Activated CD4-positive, alpha-beta memory T cell treated with anti-CD3 and anti-CD28 coated beads for 36 hours (primary cell): ENCODE measurements at places on chromosomes 1 and 21. TPM values are rescaled to one million over a fixed set of nuclear protein-coding genes. Genes with fewer than 3 reads are reported as not detected.

Gene PLA2G2C
- 0.43 TPM for total RNA-seq

Gene DYNLT5
- not detected for total RNA-seq

DNA sequence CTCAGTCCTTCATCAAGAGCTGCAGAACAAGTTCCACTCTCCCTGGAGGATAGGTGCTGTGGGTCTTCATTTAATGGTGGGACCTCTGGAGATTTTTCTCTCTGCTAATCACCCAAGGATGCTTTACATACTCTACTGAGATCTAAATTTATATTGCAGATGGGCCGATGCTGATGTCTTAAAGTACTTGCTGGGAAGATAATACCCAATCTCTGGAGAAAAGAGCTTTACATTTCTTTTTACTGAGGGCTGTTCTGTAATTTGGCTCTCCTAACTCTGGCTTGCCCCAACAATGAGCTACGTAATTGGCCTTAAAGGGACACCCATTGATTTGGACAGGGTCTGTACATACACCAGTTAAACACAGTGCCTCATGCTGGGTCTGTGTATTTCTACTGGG, 86.9 kb downstream of the ST6GALNAC3 start:
- no peak for DNase-seq

Gene ADAM30
- not detected for total RNA-seq

DNA sequence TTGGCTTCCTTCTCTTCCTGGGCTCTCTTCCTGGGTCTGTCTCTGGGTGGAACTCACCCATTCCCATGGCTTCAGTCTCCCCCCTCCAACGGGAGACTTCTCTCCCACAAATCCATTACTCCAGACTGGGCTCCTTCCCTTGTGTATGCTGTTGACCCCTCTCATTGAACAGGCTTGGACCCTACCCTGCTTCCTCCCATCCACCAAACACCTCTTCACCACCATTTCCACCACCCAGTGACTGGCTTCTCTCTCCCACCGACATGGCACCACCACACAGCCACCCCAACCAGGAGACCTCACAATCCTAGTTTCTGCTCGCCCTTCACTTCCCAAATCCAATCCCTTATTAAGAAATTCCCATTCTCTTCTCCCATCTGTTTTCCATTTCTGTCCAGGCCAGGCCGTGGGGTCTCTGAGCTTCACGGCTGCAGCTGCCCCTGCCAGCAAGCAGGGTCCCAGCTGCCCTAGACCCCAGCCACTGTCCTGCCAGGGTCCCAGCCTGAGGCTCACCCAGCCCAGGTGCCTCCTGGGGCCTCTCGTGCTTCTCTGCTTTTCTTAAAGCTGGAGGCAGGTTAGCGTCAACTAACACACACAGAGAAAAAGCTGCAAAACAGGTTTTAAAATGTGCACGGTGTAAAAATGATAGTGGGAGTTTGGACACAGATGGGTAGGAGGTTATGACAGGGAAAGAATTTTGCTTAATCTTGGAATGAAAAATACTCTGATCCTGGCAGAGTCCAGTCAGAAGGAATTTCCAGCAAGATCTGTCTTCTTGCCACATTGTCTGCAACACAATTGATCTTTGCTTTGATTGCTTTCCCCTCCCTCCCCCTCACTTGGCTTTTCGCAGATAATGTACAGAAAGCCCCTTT, 383.8 kb upstream of the VAMP3 start:
- no peak for DNase-seq

Gene PTPN22
- total RNA-seq: 45.2 TPM

Gene XCL2
- total RNA-seq: 0.75 TPM

DNA sequence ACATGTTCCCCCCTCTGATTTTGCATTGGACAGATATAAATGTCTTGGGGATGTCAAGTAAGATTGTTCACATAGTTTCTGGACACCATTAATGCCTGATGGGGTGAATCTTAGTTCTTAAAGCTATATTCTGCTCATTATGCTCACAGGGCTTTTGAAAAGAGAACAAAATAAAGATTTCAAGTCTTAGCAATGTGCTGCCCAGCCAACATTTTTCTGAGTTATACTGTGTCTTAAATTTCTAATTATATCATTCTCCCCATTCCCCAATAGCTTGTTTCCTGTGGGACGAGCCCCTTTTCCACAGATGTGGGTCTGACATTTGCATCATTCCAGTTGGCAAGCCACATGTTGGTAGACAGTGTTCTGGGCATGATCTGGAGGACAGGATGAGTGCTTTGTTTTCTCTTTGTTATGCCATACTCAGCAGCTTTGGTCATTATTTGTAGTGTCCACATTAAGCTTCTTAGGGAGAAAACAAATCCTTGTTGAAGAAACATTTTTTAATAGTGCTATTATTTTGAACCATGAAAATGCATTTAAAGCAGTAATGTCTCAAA, 32.8 kb downstream of the MTARC1 start:
- no peak for DNase-seq

GRCh38 chr1:19305880-19306279, 6.1 kb downstream of the AKR7A2 start:
- no peak for DNase-seq

DNA sequence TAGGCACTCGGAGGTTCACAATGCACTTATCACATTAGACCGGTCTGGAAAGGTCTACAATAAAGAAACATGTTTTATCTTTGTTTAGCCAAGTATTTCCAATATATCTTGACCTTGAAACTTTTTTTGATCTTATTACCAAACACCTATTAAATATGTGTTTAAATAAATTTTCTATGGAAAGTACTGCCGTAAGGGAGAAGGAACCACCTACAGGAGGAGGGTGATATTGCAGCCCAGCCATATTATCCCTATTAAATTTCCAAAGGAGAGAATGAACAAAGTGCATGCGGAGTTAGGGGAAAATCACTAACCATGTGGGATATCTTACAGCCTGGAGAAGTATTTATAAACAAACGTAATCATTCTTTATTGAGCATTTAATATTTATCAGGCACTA, 14.5 kb downstream of the BRINP2 start:
- DNase-seq: no peak

- DNase-seq: peak; percentile 100
Measured at GRCh38 chr1:155227261-155228095, 19.0 kb downstream of the MTX1 start.

Gene LRRC53
- not detected for total RNA-seq

Gene UBL4B
- not detected for total RNA-seq

Gene CRNN
- not detected for total RNA-seq

GRCh38 chr1:56788102-56788501, 31.1 kb downstream of the FYB2 start:
- DNase-seq: no peak

Gene GCSAML
- not detected for total RNA-seq

DNA sequence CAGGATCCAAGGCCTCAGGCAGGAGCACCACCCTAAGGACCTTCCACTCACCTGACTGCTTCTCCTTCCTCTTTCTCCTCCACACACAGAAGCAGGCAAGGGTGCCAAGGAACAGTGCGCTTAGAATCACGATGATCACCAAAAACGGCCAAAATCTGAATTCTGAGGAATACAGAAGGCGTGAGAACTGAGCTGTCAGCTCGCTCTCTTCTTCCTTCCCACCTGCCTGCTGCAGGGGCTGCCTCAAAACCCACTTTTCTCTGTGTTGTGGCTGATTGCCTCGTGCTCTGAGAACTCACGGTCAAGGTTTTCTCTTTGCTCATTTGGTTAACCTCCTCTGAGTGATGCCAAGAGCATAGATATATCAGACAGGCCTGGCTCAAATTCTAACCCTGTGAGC, 23.8 kb downstream of the CD244 start:
- peak; percentile 29 for DNase-seq

- no peak for DNase-seq
Measured at GRCh38 chr1:114263343-114263742, 109.7 kb upstream of the SYT6 start.
